ENCODE measurements at places on chromosomes 16 and 17.
A peak's percentile ranks its signal among the peaks of the same experiment; 100 is the strongest.

GRCh38 chr17:66549731-66550207, 247.4 kb downstream of the PRKCA start:
- no peaks in the 10 kb centered on the region for H3K36me3 ChIP-seq
- H3K27ac ChIP-seq: no peak overlapping the region
- DNase-seq: no peak
- H3K4me1 ChIP-seq: peaks cover 8% of the 10 kb centered on the region
- H3K4me3 ChIP-seq: no peak overlapping the region
- H3K27me3 ChIP-seq: no peaks in the 10 kb centered on the region

GRCh38 chr17:79023886-79024771, at the start of gene C1QTNF1:
TSS of gene C1QTNF1 (plus strand) at chr17:79024169. CDS start at chr17:79043969, 19,800 bp downstream.
- DNase-seq: peak; percentile 89
- peak within 1 kb of the TSS; percentile 71 for H3K4me3 ChIP-seq
- peak within 1 kb of the TSS; percentile 60 for H3K27ac ChIP-seq
- H3K36me3 ChIP-seq: no peaks in the 10 kb centered on the region

DNA sequence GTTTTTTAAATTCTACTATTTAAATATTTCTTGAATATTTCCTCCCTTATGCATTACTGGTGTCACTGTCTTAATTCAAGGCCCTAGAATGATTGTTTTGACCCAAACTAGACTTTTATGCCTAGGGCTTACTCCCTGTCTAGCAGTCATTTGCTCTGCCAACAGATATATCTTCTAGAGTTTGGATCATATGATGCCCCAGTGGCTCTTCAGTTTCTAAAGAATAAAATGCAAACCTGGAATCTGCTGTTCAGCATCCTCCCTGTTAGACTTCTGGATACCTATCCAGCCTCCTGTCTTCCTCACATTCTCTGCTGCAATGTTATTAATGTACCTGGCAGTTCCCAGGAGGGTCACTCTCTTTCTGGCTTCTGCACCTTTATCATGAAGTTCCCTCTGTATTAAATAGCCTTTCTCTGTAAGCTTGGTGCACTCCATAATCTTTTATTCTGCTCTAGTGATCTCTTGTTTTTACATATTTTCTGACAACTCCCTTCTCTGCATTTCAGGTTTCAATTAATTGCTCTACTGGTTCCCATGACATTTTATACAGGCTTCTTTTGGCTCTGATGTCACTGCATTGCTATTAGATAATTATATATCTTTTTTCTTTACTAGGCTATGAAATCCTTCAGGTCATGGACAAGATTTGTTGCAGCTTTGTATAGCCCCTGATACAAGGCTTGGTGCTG, 15.7 kb downstream of the PHKB start:
- no peak overlapping the region for H3K27ac ChIP-seq
- DNase-seq: no peak
- no peaks in the 10 kb centered on the region for H3K27me3 ChIP-seq
- peaks cover 4% of the 10 kb centered on the region for H3K36me3 ChIP-seq
- H3K4me3 ChIP-seq: no peak overlapping the region
- H3K4me1 ChIP-seq: no peaks in the 10 kb centered on the region

DNA sequence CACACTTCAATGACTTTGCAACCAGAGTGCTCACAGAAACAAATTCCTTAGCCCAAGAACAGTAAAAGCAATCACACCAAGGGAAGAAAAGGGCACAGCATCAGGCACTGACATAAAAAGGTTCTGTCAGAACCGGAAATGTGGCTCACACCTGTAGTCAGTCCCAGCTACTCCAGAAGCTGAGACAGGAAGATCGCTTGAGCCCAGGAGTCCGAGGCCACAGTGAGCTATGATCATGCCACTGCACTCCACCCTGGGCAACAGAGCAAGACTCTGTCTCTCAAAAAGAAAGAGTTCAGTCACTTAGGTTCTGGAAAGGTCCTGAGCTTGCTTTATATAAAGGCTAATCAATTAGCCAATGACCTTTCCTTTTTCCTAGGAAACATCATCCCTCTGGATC, 22.7 kb downstream of the YWHAE start:
- H3K27ac ChIP-seq: no peak overlapping the region
- H3K36me3 ChIP-seq: no peaks in the 10 kb centered on the region
- DNase-seq: no peak
- H3K4me1 ChIP-seq: peaks cover 88% of the 10 kb centered on the region
- no peak overlapping the region for H3K4me3 ChIP-seq
- no peaks in the 10 kb centered on the region for H3K27me3 ChIP-seq

DNA sequence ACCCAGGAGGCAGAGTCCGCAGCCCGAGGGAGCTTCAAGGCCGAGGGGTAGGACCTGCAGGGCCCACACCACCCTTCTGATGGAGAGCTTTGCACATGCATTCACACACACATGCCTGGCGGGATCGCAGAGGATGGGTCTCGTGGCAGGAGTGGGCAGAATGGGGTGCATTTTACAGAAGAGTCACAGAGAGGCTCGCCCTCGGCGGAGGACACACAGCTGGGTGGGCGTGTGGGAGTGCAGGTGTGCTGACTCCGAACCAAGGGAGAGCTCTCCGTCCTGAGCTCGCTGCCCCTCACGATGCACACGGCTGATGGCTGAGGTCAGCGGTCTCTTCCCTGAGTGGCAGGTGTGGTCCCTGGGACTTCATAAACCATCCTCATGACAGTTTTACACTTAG, 96.8 kb upstream of the CBX4 start:
- no peak overlapping the region for H3K27ac ChIP-seq
- DNase-seq: peak; percentile 49

DNA sequence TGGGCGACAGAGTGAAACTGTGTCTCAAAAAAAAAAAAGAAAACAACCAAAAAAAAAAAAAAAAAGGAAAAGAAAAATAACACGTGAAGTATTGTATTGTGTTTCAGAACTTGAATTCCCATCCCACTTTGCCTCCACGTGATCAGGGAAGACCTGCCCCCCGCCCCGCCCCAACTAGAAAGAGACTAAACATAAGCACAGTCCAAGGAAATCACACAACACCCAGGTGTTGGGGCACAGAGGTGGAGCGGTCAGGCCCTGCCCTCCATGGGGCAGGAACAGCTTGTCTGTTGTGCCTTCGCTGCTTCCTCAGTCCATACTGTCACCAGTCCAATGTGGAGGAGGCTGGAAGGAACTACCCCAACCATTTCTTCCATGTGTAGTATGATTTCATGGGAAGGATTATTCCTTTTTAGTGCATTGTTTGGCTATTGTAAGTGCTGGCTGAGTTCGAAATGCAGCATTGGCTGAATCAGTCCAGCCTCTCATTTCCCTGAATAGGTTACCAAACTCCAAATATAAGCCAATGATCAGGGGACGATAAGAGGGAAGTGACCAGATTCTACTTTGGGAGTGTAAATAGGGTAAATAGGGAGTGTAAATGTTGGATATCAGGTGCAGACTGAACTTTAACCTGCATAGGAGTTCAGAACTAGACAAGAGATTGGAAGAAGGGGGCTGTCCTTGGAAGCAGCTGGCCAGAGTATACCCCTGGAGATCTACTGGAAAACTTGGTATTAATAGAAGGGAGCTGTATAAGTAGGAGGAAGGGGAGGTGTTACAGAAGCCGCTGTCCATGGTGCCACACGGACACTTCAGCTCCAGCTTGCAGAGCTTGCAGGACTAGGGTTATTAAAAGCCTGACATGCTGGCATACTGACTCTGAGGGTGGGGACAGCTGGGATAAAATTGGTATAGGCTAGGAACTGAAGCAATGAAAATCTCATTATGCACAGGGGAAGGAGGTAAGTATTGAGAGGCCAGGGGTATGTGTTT, 50.7 kb downstream of the TANGO6 start:
- H3K36me3 ChIP-seq: no peaks in the 10 kb centered on the region
- no peaks in the 10 kb centered on the region for H3K27me3 ChIP-seq
- H3K4me3 ChIP-seq: no peak overlapping the region
- DNase-seq: no peak

Data from upper lobe of left lung (tissue), 6 donors.